NCI-H446 (cell line): ENCODE measurements at places on chromosomes 7 and 10.

GRCh38 chr7:40840990-40841389 is 706.2 kb downstream of the SUGCT start:
- no peak for DNase-seq

DNA sequence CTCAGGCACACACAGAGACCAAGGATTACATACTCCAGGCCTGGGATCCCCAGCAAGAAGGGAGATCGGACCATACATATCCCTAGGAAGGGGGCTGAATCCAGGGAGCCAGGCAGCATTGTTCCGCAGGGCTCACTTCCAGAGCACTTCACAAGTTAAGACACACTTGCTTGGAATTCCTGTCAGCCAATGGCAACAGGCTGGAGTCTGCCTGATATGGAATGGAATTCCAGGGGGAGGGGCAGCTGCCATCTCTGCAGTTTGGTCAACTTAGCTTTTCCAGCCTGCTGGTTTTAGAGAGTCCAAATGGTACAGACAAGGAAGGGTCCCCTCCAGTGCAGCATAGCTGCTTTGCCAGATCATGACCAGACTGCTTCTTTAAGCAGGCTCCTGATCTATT is 290.0 kb upstream of the GLI3 start:
- DNase-seq, result no peak

- DNase-seq, result no peak
Observed at GRCh38 chr10:80539421-80540031, 1.8 kb downstream of the SH2D4B start.

DNA sequence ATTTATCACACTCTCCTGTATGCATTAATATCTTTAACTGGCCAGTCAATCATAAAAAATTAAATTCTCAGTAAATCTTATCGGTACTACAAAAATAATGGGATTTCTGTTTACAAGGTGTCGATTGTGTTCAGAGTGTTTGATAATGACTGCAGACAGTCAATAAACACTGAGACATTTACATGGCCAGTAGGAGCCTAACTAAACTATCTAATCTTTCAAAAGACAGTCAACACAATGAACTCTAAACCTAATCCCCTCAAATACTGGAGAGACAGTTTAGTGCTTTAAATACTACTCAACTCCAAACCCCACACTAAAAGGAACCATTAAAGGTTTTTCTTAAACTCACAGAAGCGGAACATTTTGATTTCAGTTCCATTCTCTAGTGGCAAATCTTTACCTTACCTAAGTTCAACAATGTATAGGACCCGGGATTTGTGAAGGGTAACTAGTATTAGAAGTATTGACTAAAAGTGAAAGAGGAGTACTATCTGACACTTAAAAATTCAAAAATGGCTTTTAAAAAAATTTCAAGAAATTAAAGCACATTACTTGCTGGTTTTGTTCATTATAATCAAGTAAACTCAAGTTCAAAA is 37.3 kb upstream of the EXOC6 start:
- no peak for DNase-seq

GRCh38 chr10:97179311-97179710 is 6.4 kb downstream of the SLIT1 start:
- no peak for DNase-seq

DNA sequence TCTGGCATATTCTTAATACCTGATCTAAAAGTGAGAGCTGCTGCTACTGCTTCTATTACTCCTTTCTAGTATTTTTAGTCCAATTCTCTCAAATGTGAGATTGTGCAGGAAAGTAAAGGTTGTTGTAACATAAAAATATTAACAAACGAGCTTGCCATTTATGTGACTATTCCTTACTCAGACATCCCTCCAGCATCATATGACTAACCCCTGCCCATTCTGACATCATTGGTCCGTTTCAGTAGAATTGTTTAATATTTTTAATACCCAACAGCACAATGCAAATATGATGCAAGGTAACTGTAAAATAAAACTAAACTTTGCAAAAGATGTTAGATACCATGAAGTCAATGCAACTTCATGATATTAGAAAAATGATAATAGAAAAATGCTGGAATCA is 83.6 kb downstream of the CFAP58 start:
- DNase-seq, result no peak

DNA sequence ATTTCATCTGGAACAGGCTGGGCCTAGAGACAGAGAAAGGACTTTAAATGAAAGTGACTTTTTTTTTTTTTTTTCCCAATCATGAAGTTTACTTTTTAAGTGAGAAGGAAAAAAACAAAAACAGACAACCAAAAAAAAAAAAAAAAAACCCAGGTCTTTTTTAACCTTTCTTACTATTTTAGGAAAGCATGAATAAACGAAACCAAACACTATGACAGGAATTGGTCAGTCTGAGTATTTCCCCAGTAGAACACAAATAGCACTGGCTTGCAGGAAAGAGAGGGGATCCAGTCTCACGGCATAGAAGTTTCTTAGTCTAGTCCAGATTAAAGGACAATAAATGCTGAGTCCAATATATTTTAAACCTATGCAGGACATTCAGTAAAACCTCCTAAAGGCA is 180.5 kb upstream of the CCDC6 start:
- DNase-seq, result no peak

DNA sequence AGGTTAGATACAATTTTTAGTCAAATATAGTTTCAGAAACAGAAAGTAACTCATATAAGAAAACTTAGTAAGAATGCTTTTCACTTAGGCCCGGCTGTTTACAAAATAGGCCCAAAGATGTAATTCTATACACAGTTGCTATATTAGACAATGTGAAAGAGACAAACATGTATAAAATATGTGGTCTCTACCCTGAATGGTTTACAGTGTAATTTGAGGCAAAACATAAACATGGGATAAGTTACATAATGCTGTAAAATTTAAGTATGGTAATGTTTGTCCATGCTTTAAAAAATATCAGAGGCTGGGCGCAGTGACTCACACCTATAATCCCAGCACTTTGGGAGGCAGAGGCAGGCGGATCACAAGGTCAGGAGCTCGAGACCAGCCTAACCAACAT is 18.7 kb downstream of the KRIT1 start:
- DNase-seq, result no peak

DNA sequence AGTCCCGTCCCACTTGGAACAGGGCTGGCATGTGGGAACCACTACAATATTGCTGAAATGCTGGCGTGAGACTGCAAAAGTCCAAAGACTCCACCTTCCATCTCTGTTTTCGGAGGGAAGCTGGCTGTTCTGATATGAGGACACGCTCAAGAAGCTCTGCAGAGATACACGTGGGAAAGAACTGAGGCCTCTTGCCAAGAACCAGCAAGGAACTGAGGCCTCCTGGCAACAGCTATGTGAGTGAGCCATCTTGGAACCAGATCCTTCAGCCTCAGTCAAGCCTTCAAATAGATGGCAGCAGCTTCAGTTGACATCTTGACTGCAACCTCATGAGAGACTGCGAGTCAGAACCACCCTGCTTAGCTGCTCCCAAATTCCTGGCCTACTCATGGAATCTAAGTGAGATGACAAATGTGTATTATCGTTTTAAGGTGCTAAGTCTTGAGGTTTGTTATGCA is 30.8 kb downstream of the SGMS1 start:
- peak; percentile 47 for DNase-seq

DNA sequence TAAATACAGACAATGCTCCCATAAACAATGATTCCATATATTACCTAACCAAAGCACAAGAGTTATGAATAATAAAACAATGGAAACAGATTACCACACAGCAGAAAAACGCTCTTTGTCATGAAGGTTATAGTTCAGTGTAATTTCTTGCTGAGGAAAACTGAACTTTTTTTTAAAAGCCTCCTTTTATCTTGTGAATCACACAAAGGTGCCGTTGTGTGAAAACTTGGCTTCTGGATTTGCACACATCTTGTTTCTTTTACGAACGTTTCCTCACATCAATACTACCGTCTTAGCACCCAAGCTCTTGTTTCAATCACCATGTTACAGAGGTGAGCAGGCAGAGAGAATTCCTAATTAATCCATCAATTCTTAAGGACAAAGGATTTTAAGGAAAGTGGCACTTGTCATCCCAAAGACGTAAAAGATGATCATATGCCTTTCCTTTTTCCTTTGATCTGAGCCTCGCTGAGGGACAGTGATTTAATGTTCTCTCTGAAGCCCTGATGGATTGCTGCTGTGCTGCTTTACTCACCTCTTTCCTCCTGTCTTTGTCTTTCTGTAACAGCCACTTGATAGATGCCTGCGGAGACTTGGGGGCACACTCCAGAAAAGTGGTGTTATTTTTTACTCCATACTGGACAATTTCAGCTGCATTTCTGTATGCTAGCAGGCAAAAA is 110.1 kb downstream of the CD36 start:
- no peak for DNase-seq

DNA sequence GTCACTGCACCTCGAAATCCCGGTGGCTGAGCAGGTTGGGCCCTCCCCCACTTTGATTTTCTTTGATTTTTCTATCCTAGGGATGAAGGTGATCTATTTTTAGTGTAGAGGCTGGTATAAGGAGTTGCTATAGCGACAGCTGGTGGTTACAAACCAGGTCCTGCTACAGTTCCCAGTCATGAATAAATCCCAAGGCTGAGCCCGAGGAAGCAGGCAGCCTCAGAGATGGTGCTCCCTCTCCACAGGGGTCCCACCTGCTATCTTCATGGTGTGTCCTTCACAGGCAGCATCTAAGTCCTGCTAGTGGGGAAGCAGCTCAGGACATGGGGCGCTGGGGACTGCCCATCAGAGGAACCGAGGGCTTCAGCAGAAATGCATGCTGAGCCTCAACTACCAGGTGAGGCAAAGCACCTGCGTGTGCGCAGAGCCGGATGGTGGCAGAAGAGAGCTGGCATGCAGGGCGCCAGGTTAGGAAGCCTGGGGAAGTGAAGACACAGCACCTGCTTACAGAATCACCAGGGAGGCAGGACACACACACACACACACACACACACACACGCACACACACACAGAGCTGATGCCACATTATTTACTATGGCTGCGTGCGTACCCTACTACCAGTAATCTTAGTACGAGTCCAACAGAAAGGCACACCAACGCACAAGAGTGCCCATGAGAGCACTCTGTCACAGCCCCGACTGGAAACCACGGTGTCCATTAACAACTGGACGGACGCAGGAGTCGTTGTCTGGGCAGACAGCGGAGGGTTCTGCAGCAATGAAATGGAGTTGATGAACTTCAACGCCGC is 150.9 kb downstream of the PRKAG2 start:
- DNase-seq, result no peak

- DNase-seq, result no peak
Observed at GRCh38 chr7:136526408-136527105, 341.9 kb upstream of the CHRM2 start.

- DNase-seq, result no peak
Observed at GRCh38 chr7:84302949-84303348, 108.4 kb upstream of the SEMA3A start.

- no peak for DNase-seq
Observed at GRCh38 chr10:43922335-43923280, 273.9 kb upstream of the ZNF32 start.

DNA sequence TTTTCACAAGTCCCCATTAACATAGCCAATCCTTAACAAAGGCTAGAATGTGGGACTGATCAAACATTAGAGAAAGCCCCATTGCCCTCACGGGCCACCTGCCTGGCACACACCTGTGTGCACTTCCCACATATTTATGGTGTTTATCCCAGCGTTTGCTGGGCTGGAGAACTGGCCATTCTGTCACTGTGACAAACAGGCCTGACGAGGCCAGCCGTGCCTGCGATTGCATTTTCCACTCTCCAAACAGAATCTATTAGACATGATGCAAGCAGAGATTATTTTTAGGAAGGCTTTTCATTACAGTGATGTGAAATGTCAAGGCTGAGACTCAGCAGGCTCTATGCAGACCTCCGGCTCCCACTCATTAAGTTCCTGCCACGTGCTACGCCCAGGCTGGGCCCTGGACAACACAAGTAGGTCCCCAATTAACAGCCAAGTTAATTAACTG is 20.4 kb downstream of the PTPRN2 start:
- no peak for DNase-seq

- no peak for DNase-seq
Observed at GRCh38 chr7:27955596-27955995, 215.6 kb downstream of the TAX1BP1 start.

- DNase-seq, result no peak
Observed at GRCh38 chr7:96188591-96188991, 133.3 kb downstream of the SLC25A13 start.

GRCh38 chr10:63738410-63738809 is 217.2 kb downstream of the REEP3 start:
- DNase-seq, result peak; percentile 14

DNA sequence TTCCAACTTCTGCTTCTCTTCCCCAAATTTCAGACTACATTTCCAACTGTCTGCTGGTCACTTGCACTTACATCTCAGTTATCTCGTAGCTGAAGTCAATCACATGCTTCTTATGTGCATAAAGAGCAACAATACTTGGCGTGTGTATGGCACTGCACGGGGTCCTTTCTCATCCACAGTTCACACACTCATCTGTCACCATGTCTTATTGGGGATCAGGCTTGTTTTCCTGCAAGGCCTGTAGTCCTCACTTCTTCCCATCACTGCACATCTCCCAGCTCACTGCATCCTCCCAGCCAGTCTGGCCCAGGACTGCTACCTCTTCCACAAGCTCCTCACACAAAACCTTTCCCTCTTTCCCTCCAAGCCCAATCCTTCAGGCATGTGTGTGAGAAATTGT is 35.3 kb downstream of the NUDCD3 start:
- no peak for DNase-seq

DNA sequence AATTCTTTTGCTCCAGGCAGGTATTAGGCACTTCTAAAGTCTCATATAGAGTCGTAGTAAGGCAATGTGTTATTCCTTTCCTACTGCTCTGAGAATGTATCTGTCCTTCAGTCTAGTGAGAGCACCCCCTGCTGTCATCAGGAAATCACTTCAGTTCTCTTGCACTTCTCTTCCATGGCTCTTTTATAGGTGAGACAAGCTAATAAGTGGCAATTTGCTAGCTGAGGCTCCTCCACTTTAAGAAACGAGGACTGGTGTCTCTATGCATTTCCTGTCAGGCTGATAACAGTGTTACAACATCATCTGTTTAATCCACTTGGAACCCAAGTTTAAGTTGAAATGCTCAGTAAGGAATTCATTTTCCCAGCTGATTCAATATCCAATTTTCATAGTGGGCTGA is 350.6 kb downstream of the TFEC start:
- no peak for DNase-seq

- no peak for DNase-seq
Observed at GRCh38 chr10:44911951-44912350, 814 bp downstream of the TMEM72 start.

GRCh38 chr7:134891696-134892678 is 94.3 kb upstream of the AGBL3 start:
- DNase-seq, result no peak
